ENCODE measurements at places on chromosomes 1 and 21.

DNA sequence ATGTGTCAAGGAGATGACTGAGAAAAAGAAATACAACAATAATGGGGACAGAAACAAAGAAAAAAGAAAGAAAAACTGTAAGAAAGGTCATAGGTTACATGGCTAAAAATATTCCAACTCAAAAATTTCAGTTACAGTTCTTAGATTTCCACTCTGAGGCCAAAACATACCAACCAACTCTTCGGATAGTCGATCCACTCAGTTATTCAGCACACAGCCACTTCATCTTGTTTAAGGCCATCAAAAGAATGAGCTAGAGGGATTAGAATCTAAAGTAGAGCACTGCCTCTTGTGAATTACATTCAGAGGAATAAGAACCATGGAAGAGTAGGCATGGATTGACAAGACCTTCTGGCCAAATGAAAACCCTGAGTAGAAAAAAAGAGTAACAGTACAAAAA, 277.0 kb downstream of the MRPL39 start:
- H3K27me3 ChIP-seq = no peaks in the 10 kb centered on the region
- DNase-seq = no peak
- no peaks in the 10 kb centered on the region for H3K36me3 ChIP-seq
- H3K27ac ChIP-seq = no peak overlapping the region

- no peak for DNase-seq
- no peaks in the 10 kb centered on the region for H3K27me3 ChIP-seq
- H3K27ac ChIP-seq = no peak overlapping the region
- H3K4me3 ChIP-seq = no peak overlapping the region
- H3K4me1 ChIP-seq = no peaks in the 10 kb centered on the region
- H3K36me3 ChIP-seq = no peaks in the 10 kb centered on the region
Observed at GRCh38 chr1:116711263-116711840, 42.9 kb upstream of the CD2 start.

GRCh38 chr1:57683037-57683942, 259.4 kb upstream of the DAB1 start:
- no peaks in the 10 kb centered on the region for H3K4me1 ChIP-seq
- no peaks in the 10 kb centered on the region for H3K27me3 ChIP-seq
- no peak overlapping the region for H3K27ac ChIP-seq
- H3K4me3 ChIP-seq = no peak overlapping the region
- no peak for DNase-seq

- H3K36me3 ChIP-seq = no peaks in the 10 kb centered on the region
- H3K27me3 ChIP-seq = no peaks in the 10 kb centered on the region
- H3K4me1 ChIP-seq = no peaks in the 10 kb centered on the region
- no peak for DNase-seq
- H3K4me3 ChIP-seq = no peak overlapping the region
Observed at GRCh38 chr1:183331091-183331742, 87.0 kb downstream of the NMNAT2 start.

DNA sequence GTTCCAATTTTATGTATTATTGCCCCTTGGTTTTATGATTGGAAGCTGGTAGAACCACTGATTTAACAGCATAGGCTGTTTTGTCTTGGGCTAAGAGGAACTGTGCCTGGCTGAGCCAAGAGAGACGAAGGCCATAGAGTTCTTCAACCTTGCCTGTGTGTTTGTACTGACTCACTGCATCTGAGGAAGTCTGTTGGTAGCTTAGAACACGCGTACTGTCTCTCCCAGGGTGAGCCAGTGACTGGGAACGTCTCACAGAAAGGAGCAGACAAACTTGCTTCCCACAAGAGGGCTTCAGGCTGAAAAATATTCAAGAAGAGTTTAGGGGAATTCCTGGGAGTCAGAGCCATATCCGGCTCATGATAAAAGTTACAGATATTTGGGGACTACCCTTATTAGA, 14.9 kb downstream of the TMEM51 start:
- H3K4me3 ChIP-seq = no peak overlapping the region
- H3K27ac ChIP-seq = no peak overlapping the region
- no peaks in the 10 kb centered on the region for H3K36me3 ChIP-seq
- H3K27me3 ChIP-seq = no peaks in the 10 kb centered on the region
- DNase-seq = no peak
- no peaks in the 10 kb centered on the region for H3K4me1 ChIP-seq

DNA sequence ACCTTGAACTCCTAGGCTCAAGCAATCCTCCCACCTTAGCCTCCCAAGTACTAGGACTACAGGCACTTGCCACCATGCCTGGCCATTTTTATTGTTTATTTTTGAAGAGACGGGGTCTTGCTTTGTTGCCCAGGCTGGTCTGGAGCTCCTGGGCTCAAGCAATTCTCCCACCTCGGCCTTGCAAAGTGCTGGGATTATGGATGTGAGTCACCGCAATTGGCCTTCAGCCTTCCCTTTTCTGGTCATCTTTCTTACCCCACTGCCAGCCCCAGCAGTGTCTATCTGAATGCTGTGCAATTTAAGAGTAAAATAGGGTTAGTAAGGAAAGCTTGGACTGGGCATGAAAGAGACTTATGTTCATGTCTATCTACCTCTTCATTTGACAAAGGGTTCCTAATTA, 6.1 kb upstream of the KLF17 start:
- no peak overlapping the region for H3K4me3 ChIP-seq
- no peaks in the 10 kb centered on the region for H3K27me3 ChIP-seq
- no peaks in the 10 kb centered on the region for H3K4me1 ChIP-seq
- DNase-seq = no peak
- no peaks in the 10 kb centered on the region for H3K36me3 ChIP-seq
- no peak overlapping the region for H3K27ac ChIP-seq

DNA sequence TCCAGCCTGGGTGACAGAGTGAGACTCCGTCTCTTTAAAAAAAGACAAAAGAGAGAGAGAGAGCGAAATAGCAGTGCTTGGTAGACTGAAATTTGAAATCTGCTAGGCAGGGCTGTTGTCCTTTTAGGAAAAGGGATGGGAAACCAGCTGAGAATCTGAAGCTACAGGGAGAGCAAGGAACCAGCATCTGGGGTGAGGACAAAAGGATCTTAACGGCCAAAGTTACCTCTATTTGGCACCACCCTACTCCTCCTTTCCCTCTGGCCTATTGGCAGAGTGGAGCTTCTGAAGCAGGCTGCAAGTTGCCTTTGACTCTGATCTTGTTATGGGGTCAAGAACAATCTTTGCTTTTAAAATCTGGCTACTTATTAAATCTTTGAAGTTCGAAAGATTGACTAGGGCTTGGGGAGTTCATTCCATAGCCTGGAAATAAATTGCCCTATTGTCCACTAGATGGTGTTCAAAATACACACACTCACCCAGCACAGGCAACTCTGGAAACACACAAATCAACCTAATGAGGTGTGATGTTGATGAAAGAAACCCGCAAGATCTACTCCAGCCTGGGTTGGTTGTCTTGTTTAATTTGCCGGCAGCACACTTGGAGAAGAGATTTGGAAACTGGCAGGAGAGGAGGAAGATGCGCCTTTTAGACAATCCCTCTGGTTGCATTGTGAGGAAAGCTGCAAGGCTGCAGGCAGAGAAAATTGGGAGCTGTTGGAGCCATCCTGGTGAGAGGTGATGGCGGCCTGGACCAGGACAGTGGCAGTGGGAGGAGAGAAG, 16.5 kb upstream of the PARP1 start:
- DNase-seq = no peak
- H3K36me3 ChIP-seq = no peaks in the 10 kb centered on the region
- H3K4me3 ChIP-seq = no peak overlapping the region
- no peaks in the 10 kb centered on the region for H3K27me3 ChIP-seq
- no peaks in the 10 kb centered on the region for H3K4me1 ChIP-seq

DNA sequence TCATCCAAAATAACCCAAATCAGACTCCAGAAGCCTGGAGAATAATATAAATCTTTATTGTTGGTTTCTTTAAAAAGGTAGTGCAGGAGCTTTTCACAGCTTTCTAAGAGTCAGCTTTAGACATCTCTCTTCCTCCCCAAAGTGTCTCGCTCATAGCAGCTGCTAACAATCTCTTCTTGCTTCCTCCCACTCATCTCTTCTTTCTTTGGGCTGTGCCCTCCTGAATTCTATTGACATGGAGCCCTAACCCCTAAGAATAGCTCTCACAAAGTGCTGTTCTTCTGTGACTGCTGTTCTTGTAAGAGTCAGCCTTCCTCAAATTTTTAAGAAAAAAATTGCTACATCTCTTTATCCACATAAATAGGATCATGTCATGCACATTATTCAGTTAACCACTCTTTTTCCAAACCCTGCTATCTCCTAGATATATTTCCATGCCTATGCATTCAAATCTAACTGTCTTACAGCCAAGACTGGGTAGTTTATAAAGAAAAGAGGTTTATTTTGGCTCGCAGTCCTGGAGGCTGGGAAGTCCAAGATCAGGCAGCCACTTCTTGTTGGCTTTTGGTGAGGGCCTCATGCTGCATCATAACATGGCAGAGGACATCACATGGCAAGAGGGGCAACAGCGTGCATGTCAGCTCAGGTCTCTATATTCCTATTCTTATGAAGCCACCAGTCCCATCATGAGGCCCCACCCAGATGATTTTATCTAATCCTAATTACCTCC, 301.0 kb upstream of the POU3F1 start:
- no peaks in the 10 kb centered on the region for H3K27me3 ChIP-seq
- no peaks in the 10 kb centered on the region for H3K4me1 ChIP-seq
- H3K36me3 ChIP-seq = no peaks in the 10 kb centered on the region
- H3K4me3 ChIP-seq = no peak overlapping the region
